ENCODE measurements at places on chromosomes 5 and 9.

DNA sequence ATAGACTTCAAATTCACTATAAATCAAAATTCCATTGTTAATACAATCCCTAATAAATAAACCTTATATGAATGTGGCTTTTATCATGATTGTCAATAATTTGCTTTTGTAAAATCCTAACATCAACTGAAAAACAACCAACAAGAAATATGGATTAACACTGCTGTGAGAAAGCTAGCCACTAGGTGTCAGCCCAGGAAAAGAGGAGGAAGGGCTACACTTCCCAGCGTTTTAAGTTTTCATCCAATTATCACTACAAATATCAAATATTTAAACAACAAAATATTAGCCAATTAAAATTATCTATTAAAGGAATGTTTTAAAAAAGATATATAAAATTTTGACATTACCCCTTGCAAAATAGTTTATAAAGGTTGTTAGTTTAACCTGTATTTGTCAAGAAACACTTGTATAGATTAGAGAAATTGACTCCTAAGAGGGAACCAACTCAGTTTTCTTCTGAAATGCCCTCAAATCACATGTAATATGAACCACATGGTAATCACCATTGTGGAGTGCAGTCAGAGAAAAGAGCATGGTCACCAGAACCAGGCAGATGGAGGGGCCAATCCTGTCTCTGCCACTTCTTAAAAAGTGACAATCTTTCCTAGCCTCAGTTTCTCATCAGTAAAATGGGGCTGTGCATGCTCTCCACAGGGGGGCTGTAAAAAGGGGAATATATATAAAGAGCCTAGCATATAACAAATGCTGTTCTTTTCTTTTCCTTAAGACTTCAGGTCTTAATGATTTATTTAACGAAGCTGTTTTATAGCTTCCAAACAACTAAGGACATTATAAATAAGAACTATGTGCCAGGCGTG lies 188.2 kb downstream of the CRB2 start:
- peak; percentile 22 for DNase-seq

DNA sequence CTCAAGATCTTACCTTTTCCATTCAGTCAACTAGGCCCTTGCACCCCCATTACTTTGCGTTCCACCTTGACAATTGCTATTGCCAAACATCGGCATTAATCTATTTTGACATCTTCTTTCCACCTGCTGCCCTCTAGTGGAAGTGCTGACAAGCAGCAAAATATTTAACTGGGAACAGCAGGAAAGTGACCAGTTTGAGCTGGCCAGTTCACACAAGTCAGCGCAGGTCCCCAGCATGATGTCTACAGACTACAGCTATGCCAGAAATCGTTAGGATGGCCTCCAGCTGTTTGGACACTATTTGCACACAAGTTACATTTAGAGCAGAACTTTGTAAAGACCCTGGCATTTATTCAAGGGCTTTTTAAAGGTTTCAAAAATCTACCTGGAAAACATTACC lies 160.1 kb downstream of the GHR start:
- peak; percentile 3 for DNase-seq

GRCh38 chr9:88462191-88462590 lies 72.8 kb upstream of the NXNL2 start:
- no peak for DNase-seq

GRCh38 chr5:141507387-141508091 lies 18.7 kb downstream of the PCDHGC5 start:
- no peak for DNase-seq

- no peak for DNase-seq
These were observed 255.2 kb downstream of the AOPEP start for GRCh38 chr9:94981723-94982090.

- DNase-seq: no peak
These were observed 55.8 kb downstream of the PSMB7 start for GRCh38 chr9:124359426-124359825.

DNA sequence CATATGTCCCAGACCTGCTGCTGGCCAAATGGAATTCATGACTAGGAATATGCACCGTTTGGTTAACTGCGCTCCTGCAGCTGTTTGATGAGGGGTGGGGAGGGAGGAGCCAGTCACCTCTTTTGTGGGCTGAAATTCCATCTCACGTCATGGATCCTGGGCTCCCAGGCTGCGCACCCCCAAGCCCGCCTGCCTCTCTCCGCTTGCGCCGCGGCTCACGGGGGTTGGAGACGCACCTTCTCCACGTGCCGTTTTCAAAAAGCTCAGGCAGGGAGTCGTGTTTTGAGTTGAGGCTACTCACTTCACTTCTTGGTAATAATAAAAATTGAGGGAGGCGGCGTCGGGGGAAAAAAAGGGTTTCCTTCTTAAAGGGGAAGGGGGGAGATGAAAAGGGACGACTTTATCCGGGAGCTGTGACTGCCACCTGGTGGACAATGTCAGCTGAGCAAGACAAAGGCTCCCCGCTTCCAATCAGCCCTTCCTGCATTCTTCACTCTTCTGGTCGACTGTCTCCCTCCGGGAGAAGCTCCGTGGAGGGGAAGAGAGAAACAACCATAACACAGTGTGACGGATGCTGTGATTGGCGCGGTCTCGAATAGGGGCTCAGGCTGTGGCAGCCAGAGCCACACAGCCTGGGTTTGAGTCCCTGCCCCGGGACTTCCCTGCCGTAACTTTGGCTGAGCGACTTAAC lies 15.9 kb upstream of the C5orf47 start:
- peak; percentile 35 for DNase-seq

GRCh38 chr5:59037041-59037440 lies 454.2 kb downstream of the RAB3C start:
- no peak for DNase-seq

GRCh38 chr9:134644725-134645606 lies 3.4 kb downstream of the COL5A1 start:
- DNase-seq: no peak

GRCh38 chr9:81562231-81563019 lies 126.9 kb downstream of the TLE1 start:
- no peak for DNase-seq

DNA sequence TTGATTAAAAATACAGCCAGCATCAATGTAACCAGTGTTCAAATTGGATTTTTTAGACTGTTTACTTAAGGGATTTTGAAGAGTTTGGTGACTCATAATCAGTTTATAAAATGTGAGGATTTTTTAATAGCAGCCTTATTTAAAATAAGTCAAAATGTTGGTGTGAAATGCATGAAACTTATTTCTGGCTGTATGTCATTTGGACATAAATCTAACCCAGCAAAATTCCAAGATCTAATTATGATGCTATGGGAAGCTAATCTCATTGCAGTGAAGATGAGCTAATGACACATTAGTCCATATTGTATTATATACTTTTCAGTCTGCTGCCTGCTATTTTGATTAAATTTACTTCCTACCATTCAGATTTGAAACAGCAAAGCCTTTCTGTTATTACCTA lies 140.3 kb downstream of the AOPEP start:
- DNase-seq: no peak

- no peak for DNase-seq
These were observed 144.6 kb upstream of the RAI14 start for GRCh38 chr5:34511481-34511880.

DNA sequence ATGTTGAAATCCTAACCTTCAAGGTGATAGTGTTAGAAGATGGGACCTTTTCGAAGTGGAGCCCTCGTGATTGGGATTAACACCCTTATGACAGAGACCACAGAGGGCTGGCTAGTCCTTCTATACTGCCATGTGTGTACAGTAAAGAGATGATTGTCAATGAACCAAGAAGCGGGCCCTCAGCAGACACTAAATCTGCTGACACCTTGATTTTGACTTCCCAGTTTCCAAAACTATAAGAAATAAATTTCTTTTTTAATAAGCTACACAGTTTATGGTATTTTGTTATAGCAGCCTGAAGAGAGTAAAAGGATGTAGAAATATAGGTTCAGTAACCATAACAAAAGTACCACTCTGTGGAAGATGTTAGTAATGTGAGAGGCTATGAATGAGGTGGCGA lies 419.0 kb upstream of the NUDT12 start:
- DNase-seq: no peak

GRCh38 chr5:173845321-173845720 lies 42.8 kb upstream of the CPEB4 start:
- DNase-seq: no peak

GRCh38 chr5:137395011-137395755 lies 103.9 kb downstream of the SPOCK1 start:
- no peak for DNase-seq

- no peak for DNase-seq
These were observed 281.7 kb upstream of the TRPM3 start for GRCh38 chr9:71403106-71403505.

- DNase-seq: no peak
These were observed 3.1 kb downstream of the PTGES2 start for GRCh38 chr9:128124451-128124850.

GRCh38 chr5:162990063-162990462 lies 447.3 kb upstream of the CCNG1 start:
- no peak for DNase-seq

DNA sequence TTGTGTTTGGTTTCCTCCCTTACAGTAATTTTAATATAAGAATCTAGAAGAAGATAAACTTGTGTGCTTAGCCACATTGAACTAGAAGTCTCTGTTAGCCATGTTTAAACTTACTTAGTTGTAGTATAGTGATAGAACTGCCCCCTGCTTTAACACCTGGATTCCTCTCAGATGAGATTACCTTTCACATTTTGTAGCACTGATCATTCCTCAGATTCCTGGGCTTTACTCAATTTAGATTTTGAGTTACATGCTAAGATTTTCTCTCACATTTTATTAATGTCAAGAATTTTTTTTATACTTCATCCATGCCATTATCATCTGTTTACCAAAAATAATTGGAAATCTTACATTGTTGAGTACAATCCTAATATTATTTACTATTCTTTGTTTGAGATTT lies 70.5 kb downstream of the GPBP1 start:
- DNase-seq: no peak

DNA sequence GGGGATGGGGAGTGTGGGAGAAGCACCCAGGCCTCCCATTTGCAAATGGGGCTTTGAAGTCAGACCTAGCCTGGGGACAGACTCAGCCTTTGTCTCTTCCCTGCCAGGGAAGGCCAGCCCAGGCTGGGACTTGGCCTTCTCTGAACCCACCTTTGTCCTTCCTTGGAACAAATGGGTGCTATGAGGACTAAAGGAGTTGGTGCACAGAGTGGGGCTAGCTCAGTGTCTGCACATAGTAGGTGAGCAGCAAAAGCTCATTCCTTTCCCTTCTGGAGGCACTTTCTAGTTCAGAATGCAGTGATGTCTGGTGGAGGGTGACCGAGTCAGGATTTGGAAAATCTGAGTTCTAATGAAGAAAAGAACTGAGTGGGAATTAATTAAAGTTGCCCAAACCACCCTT lies 37.2 kb downstream of the COL27A1 start:
- DNase-seq: no peak

- no peak for DNase-seq
These were observed 59.4 kb upstream of the SIMC1 start for GRCh38 chr5:176178789-176179188.

GRCh38 chr5:66002415-66002814 lies 76.0 kb downstream of the ERBIN start:
- DNase-seq: no peak

DNA sequence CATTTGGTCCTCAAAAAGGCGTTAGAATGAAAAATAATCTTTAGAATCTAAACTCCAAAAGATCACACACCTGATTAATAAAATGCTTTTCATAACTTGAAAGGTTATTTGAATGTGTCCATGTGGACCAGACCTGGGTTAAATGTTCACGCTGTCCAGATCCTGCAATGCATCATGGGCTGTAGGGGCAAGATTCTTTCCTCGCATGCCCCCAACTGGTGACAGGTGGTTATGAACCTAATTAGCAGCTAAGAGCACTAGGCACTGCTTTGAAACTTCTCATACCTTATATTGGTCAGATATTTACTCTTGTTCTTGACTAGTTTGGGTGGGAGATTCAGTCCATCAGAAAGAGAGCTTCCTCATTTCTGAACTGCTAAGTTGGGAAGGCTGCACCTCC lies 19.3 kb upstream of the PIP5K1B start:
- no peak for DNase-seq

GRCh38 chr9:90839183-90839728 lies 37.6 kb downstream of the SYK start:
- no peak for DNase-seq

GRCh38 chr5:143101725-143102386 lies 301.6 kb downstream of the NR3C1 start:
- DNase-seq: no peak

DNA sequence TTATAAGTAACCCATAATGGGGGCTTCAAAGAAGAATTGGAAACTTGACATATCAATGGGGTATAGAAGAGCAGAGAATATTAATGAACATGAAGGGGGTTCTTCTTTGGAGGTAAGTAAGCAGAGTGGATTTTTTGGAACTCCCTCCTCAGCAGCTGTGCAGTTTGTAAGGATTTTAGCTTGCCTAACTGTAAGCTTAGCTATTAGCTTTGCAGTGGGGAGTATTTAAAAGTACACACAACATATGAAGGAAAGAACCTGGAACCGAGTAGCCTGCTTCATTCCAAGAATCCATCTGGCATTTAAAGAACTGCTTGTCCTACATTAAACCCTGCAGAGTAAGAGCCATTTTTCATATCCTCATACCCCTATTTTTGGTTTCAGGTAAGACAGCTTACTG lies 2.2 kb upstream of the PBX3 start:
- no peak for DNase-seq

DNA sequence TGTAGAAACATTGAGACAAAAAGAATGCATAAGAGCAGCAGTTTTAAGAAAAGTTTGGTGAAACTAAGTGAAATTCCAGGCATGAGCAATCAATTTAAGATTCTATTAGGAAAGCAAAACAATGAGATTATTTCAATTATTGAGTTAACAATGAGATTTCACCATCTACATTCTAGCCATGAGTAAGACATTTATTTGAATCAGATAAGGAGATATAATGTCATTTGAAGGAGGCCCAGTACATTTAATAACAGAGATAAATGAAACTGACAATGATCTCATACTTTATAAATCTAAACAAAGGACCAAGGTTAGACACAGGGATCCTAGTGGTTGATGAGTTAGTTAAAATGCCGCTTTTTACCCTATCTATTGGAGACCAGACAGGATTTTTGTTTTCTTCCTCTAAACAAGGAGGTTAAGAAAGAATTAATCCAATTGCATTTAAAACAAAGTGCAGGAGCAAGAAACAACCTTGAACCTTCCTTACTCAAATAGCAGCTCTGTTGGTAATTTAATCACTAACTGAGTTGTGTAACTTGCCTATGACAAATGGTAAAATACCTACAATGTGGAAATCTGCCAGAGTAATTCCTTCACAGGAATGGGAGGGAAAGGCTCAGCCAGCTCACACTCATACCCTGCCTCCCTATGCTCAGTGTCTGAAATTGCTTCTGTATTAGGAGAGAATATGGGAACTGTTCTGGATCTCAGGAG lies 103.5 kb upstream of the NR3C1 start:
- DNase-seq: no peak

GRCh38 chr5:109619021-109619460 lies 70.7 kb upstream of the MAN2A1 start:
- DNase-seq: no peak

GRCh38 chr9:114085387-114085789 lies 7.3 kb upstream of the AMBP start:
- no peak for DNase-seq

DNA sequence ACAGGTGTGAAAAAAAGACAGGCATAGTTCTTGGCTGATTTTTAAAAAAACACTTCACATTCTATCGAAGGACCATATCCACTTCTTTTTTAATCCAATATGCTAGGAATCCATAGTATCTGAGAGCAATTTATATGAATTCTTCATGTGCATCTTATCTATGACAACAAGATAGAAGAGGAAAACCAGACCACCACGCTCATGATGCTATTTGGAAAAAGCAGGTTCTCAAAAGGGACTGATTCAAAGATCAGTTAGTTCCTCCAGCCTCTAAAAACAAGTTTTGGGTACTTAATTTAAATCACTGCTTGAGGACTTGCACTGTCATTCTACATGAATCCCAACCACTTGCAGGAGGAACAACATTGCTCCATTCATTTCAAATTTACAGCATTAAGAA lies 6.3 kb downstream of the MEF2C start:
- no peak for DNase-seq
